ENCODE measurements at places on chromosomes 16 and 17. TPM values are rescaled to one million over a fixed set of nuclear protein-coding genes. Genes with fewer than 3 reads are reported as not detected.
A peak's percentile ranks its signal among the peaks of the same experiment; 100 is the strongest.

Gene FA2H
- not detected for total RNA-seq

DNA sequence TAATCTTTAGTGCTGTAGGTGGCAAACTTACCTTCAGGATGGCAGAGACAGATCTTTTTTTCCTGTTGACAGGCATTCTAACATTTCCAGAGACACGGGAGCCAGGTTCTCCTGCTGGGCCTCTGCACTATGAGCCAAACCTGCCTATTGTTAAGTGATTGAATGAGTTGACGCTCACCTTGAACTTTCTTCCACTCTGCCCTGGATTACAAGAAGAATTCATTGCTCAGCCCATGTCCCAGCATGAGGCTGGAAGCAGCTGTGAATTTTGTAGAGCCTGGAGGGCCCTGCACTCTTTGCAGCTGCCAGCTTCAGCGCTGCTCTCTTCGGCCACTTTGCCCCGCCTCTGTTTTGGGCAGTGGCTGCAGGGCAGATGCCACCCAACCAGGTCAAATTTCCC lies 9.4 kb upstream of the SLC7A5 start:
- DNase-seq: no peak

GRCh38 chr16:5058476-5058875 lies 7.3 kb downstream of the C16orf89 start:
- DNase-seq: no peak

Gene ABCC12
- total RNA-seq: not detected

Gene TEKT1
- not detected for total RNA-seq

Gene SGCA
- total RNA-seq: 1.6 TPM

Gene RPTOR
- 22.2 TPM for total RNA-seq

DNA sequence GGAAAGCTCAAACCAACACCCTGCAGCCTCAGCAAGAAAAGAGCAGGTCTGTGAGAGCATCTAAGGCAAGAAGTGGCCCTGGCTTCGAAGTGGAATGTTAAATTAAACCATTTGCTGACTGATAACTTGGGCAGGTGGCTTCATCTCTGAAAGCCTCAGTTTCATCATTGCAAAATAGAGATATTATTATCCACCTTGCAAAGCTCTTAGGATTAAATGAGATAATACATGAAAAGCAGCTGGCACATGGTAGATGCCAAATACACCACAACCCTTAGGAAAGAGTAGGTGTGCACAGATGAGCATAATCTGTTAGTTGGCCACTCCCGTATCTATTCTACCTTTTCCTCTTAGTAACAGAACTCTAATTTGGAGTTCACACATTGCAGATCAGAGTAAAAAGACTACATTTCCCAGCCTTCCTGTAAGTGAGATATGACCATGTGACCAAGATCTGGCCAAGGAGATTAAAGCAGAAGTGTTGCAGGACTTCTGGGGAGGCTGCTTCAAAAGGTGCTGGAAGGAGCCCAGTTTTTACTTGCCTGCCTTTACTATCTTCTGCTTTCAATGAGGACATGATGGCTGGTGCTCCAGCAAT lies 288.7 kb downstream of the SOX9 start:
- DNase-seq: no peak

- DNase-seq: no peak
These were observed 119.1 kb downstream of the RAB11FIP4 start for GRCh38 chr17:31510308-31511194.

DNA sequence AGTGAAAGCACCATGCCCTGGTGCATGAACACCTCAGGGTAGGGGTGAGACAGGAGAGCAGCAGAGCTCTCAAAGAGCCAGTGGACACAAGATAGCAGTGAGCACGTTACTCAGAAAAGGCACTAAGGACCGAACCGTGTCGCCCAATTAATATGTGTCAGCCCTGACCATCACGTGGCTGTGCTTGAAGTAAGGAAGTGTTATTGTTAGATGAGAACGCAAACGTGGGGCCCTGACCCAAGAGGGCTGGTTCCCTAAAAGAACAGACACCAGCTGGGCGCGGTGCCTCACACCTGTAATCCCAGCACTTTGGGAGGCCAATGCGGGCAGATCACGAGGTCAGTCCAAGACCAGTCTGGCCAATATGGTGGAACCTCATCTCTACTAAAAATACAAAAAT lies 16.3 kb downstream of the AXIN1 start:
- no peak for DNase-seq

GRCh38 chr16:3088925-3089716 lies 10.0 kb downstream of the ZSCAN10 start:
- DNase-seq: peak; percentile 44

Measured in right lobe of liver (tissue), 6 donors.